ENCODE measurements at places on chromosomes 4 and X. TPM values are rescaled to one million over a fixed set of nuclear protein-coding genes. Genes with fewer than 3 reads are reported as not detected.

DNA sequence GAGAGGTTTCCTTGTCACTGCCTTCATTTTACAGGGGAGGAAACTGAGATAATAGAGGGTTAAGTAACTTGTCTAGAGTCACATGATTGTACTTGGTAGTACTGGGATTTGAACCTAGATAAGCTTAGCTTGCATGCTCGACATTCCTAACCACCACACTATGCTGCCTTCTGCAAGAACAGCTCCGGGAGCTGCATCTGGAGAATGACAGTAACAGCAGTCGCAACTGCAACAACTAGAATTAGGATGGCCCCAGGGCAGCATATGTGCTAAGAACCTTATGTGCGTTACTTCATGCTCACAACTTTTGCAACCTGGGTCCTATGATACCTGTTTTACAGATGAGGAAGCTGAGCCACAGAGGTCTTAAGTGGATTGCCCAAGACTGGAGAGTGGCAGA, 89.5 kb upstream of the LCORL start:
- DNase-seq, result no peak

GAB3 gene
- 0.61 TPM for total RNA-seq

DNA sequence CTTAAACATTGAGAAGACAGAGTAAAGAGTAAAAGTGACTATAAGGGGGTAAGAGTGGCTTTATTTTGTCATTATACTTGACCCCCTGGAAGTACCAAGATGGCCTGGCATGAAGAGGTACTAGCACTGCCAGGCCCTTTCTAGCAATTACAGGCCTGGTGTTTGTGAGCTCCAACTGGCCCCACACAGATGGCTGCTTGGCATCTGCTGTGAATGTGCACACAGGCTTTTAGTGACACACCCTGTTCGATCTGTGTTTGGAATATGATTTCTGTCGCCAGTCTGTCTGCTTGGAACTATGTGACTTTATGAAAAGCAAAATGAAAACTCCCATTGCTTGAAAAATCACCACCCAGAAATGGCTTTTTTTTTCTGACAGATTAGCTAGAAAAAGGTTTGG, 123.3 kb downstream of the CLCN4 start:
- no peak for DNase-seq

TMPRSS11D gene
- total RNA-seq, result not detected

DNA sequence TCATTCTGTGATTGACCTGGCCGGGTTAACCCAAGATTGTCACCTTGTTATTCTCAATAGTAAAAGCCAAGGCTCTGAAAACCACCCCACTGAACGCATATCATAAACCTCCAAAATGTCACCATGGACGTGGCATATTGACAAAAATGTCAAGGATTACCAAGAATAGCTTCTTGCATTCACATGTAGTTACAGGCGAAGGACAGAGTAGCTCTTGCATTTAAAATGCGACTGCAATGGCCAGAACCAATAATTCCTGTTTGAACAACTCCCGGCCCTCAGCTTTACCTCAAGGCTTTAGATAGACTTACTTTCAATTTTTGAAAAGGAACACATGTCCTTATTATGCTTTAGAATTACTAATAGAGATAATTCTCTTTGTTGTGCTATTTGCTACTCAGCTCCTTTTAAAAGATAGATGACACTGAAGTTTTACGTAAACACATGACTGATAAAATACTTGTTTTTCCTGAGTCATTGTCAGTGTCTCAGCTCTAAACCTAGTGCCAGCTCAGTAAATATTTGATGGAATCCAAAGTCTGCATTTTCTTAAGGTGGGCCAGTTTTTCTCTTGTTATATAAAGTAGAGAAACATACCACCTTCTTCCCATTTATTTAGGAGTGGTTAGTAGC, 66.3 kb downstream of the CLDN34 start:
- no peak for DNase-seq

- no peak for DNase-seq
Measured at GRCh38 chrX:136747003-136747986, 33.4 kb downstream of the ARHGEF6 start.

DNA sequence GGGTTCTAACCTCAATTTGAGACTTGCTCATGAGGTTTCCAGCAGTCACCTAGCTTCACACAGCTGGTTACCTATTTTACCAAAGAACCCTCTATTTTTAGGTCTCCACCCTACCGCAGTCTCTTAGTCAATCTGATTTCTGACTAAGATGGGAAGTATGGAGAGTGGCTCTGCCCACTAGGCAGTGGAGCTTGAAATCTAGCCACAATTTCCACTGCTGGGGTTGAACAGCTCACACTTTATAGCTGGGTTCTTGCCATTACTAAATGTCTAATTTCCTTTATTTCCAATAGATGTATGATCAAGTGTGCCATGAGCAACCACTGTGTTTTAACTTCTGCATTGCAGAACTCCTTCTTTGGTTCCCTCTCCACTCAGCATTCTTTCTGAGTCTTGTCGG, 43.1 kb downstream of the GASK1B start:
- no peak for DNase-seq

- DNase-seq, result no peak
Measured at GRCh38 chr4:37130465-37130864, 114.1 kb upstream of the NWD2 start.

Data from SK-MEL-5 (cell line).